ENCODE measurements at places on chromosomes 1 and 21.

GRCh38 chr1:85615586-85616363, 35.2 kb downstream of the CCN1 start:
- DNase-seq: no peak

DNA sequence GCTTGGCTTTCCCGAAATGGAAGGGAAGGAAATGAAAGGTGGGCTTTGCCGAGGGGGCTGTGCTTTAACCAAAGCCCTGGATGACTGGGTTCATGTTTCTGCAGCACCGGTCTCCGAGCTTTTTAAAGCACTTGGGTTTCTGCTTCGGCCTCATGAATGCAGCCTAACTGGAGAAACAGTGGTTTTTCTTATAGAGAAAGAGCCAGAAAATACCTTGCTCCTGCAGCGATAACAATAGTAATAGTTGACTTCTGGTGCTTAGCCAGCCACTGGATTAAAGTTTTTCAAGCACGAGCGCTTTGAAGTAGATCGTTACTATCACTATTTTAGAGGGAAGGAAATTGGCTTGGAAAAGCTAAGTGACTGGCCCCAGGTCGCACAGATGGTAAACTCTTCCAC, 500 bp upstream of the DOCK7 start:
- DNase-seq: peak; percentile 70

GRCh38 chr1:78142736-78143135, 97.0 kb downstream of the GIPC2 start:
- DNase-seq: no peak

DNA sequence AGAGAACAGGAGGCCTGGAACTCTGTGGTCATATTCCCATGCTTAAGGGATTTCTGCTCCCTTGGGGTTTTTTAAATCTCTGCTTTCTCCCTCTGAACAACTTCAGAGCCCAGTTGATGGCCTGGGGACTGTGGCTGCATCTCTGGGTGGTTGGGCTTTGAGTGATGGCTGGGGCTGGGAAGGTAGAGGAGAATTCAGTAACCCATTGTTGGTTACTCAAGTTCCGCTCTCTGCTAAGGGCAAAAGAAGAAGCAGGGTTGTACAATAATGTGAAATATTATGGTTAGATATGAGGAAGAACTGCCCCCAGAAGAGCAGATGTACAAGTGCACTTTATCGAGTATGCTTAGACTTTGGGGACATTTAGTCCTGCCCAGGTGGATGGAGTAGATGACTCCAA, 72.1 kb upstream of the CNTN2 start:
- DNase-seq: no peak

GRCh38 chr1:31937300-31938183, 626 bp downstream of the PTP4A2 start:
- peak; percentile 57 for DNase-seq

- peak; percentile 59 for DNase-seq
These were observed 18.3 kb upstream of the ALPL start for GRCh38 chr1:21490774-21491487.

DNA sequence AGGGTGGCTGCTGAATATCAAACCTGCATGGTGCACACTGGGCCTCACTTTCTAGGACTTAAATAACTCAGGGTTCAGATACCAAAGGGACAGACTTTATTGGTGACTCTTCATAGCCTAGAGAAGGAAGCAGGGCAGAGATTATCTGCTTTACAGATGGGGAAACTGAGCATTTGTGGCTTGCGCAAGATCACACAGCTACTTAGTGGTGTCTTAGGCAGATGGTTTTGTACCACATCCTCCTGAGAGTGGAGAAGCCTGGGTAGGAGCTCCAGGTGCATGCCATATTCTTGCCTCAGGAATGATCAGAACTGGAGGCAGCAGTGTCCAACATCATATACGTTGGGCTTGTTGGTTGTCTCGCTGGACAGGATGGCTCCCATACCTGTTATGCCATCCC, 6.8 kb upstream of the DPH2 start:
- no peak for DNase-seq

DNA sequence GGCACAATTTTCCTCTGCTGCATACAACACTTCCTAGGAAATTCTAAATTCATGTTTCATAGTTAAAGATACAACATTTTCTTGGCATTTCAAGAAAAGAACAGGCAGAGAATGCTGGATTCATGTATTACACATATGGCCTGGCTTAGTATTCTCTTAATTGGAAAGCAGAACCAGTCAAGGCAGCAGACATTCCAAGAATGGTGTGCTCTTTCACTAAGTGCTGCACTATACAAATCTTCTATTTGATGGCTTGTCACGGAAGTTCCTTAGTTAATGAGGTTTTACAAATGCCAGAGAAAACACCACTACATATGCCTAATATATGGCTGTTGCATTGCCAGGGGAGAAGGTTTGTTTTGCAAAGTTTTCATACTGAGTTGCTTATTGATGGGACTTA, 80.8 kb upstream of the DYNLT5 start:
- no peak for DNase-seq

GRCh38 chr1:4969556-4970129, 315.2 kb downstream of the AJAP1 start:
- no peak for DNase-seq

GRCh38 chr1:18629659-18630510, 761 bp upstream of the PAX7 start:
- DNase-seq: no peak

- DNase-seq: no peak
These were observed 43.8 kb downstream of the CAPN2 start for GRCh38 chr1:223755992-223756775.

DNA sequence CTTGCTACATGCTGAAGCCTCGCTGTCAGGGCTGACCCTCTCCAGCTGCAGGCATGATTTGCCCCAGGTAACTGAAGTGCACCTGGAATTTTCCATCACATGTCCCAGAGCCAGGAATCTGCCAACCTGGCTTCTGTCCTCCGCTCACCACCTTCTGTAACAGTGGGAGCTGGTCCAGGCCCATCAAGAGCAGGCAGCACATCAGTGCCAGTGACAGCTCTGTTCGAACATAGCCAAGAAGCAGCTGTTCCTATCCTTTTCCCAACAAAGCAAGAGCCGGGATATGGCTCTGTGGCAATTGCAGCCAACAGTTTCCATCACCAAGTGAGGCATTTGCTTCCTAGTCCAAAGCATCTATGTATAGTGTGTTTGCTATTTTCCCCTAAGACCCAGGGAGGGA, 42.2 kb upstream of the KANK4 start:
- no peak for DNase-seq

DNA sequence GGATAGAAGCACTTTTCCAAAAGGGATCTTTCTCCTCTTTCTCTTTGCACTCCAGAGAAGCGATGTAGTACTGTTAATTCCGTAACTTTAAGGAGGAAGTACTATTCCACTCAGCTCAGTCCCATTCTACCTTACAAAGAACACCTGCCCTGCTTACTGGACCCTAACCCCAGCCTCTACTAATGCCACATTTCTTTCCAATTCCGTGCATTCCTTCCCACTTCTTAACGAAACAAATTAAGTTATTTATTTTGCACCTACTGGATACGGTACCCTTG, 511 bp downstream of the NDC1 start:
- DNase-seq: peak; percentile 16

DNA sequence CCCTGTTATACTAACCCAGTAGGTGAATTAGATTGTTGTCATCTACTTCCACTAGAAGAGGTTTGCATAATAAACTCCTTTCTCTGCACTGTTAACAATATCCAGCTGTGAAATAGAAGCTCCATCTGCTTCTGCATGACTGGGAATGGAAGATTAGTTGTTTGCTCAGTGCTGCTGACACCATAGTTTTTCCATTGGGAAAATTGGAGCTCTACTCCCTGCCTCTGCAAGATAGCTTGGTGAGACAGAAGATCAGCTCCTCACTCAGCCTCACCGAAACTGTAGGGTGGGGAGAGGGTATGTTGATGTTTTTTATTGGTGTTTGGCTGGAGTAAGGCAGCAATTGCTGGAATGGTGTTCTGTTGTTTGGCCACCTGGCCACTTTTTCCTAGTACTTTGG, 331.6 kb upstream of the ADAMTS5 start:
- DNase-seq: no peak
